ENCODE measurements at places on chromosomes 6 and 20.

GRCh38 chr20:3459881-3460307 is 10.9 kb upstream of the ATRN start:
- no peak for DNase-seq

- no peak for DNase-seq
These were observed 129.2 kb downstream of the TMEM242 start for GRCh38 chr6:157194110-157194509.

GRCh38 chr6:117985916-117986315 is 78.9 kb downstream of the SLC35F1 start:
- DNase-seq, result no peak

GRCh38 chr6:88641178-88641903 is 322.1 kb downstream of the RNGTT start:
- no peak for DNase-seq

GRCh38 chr6:128350416-128351254 is 169.8 kb downstream of the PTPRK start:
- DNase-seq, result no peak

GRCh38 chr6:107853230-107853629 is 29.1 kb upstream of the SCML4 start:
- no peak for DNase-seq

GRCh38 chr6:6972456-6972855 is 135.3 kb upstream of the RREB1 start:
- DNase-seq, result no peak

DNA sequence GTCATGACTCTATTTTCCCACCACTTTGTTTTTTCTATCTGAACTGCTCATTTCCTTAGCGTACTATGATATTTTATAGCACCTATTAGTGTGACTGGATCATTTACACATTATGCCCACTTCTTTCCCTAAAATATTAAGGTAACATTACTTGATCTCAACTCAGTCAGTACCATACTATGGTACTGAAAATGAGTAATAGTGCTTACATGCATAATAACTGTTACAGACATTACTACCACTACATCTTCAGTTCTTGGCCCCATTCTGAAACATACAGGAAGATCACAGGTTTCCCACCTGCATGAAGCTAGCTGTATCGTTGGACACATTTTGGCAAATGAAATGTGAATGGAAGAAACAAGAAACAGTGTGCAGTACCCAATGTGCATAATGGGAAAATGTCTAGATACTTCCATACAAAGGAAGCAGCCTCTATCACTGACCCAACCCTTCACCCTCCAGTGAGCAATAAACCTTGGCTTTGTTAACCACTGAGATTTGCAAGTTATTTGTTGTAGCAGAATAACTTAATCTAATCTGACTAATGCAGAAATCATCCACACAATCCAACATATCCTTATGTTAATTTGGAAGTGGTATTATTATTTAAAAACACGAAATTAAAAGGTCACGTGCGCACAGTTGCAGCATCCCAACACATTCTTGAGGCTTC is 108.6 kb upstream of the DOK5 start:
- no peak for DNase-seq

- no peak for DNase-seq
These were observed 34.1 kb upstream of the CD93 start for GRCh38 chr20:23120261-23120660.

DNA sequence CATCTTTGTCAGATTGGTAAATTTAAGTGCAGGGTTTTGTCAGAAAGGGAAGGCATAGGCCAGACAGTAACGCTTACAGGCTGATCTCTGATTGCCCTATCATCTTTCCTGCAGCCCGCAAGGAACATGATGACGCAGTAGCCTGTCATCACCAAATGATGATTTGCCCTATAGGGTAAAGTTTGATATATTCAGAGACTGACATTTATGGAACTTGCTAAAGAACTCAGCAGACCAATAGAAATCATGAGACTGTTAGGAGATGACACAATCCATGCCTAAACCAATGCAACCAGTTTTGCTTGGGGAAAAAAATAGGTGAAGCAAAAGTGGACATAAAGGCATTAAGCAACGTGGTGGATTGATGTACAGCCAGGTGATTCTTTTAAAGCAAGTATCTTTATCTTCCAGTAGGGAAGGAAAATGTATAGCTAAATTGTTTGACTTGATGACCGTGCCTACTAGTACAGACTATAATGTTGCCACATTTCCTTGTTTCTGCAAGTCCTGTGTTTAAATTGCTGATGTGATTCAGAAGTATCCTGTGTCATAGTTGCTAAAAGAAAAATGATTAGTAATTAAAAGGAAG is 2.4 kb downstream of the NUS1 start:
- no peak for DNase-seq

- DNase-seq, result no peak
These were observed 5.8 kb downstream of the AURKA start for GRCh38 chr20:56386219-56386618.

DNA sequence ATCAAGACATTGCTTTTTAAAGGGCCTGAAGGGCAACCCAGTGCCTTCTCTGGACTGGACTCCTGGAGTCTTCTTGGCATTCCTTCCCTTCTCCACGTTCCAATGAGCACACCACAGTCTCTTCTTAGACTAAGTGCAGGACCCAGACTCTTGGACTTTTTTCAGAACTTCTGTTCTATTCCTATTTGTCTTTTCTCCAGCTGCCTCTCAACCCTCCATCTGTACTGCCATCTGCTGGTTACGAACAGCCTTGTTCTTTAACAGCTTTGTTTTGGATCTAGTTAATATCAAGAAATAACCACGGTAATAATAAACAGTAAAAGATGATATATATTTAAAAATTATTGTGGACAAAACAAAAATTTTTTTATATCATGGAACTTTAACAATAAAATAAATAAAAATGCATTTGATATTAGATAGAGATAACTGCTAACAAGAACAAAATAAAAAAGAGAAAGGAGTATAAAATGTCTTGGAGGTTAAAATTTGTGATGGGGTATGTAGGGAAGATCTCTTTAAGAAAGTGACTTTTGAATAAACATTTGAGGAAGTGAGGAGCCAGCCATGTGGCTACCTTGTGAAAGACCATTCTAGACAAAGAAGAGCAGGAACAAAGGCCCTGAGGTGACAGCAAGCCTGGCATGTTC is 105.1 kb upstream of the HCRTR2 start:
- no peak for DNase-seq

DNA sequence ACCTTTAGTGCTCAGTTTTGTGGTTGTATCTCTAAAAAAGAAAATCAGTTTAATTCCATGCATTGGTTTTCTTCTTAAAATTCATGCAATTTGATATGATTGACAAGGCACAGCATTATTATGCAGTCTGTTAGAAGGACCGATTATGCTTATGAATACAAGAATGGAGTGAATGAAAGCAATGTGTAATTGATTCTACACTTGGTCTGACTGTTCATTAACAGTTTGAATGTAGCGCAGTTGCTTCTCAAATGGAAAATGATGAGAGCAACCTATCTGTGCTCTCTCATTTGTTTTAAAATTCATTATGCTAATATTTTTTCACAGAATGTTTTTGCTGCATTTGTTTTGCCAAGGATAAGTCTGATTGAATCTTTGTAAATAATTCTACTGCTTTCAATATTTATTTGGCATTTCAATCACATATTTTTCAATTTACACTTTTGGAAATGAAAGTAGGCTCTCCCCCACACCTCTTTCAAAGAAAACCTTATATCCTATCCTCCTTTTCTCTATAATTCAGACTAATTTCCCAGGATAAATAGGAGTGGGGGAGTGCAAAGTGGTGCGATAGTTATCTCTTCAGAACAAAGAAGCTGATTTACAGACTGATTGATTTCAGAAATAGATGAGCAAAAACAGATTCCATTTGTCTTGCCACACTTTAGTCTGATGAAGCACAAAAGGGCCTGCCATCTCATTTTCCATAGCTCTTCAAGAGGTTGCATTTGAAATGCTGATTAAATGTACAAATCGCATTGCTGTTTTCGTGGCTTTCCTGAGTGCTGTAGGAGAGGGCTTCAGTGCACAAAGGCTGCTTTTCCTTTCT is 885.3 kb upstream of the FLRT3 start:
- DNase-seq, result no peak

GRCh38 chr6:26659042-26659999 is at the start of gene ZNF322:
Gene ZNF322, minus strand, starts transcription at chr6:26659746. Its CDS starts 21,193 bp downstream, at chr6:26638553.
- DNase-seq, result peak; percentile 83

DNA sequence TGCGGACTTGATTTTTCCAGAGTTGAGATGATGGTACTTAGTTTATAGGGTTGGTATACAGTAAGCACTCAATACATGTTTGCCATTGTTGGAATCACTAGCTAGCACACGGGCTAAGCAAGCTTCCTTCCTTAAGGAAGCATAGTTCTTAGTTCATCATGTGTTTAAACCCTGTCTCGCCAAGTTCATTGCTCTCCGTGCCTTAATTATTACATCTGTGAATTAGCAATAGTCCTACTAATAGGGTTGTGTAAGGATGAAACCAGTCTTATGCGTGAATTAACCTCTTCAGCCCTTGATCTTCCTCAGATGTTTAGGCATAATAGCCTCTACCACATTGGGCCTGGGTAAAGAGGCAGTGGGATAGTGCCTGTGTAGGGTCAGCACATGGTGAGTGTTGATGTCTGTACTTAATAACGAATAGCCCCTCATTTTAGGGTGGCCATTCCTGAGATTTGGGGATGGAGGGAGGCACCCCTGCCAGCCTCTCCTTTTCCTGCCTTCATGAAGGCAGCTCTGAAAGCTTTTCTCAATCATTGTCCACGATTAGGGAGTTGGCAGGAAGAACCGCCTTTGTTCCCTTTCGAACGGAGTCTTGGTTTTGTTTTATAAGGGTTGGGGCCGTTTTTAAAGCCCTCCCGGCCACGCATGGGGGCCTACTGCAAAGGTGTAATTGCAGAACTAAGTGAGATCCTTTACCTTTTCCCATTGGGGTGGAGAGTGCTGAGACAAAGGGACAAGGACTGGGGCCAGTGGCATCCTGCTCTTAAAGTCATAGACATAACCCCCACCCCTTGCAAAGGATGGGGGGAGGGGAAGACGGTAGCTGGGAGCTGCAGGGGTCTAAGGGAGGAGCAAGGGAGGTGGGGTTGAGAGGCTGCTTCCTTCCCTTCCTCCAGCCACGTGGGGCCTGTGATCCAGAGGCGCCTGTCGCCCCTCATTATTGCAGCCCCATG is 2.1 kb downstream of the DNMT3B start:
- DNase-seq, result no peak

DNA sequence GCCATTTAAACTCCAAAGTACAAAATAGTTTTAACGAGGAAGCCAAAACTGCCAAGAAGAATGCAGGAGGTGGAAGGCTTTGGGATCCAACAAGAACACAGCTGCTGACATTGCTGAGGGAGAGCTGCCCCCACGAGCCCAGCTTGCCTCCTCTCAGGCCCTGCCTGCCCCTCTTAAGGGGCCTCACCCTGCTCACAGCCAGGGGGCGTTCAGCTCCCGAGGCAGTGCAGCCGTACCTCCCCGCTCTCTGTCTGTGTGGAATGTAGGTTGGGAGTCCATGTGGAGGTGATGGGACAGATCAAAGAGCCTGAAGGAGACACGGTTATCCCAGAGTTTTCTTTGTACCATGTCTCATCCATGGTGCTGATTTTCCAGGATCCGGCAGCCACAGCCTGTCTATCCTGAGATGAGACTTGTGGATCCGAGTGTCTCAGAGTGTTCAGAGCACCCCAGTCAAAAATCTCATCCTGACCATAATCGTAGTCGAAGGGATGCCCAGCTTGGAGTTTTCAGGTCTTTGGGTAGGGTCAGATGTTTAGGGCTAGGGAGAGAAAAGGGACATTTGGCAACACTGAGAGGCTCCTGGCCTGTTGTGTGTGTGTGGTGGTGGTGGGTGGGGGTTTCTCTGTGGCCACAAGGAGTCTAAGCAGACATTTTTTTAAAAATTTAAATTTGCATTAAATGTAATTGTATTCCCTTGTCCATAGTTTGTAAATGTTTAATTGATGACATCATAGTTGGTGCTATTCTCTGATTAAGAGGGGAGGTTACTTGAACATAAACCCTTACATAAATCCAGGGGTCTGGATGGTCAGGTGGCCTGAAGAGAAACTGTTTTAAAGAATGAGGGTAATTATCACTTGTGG is 111.4 kb upstream of the CLDN20 start:
- peak; percentile 6 for DNase-seq

DNA sequence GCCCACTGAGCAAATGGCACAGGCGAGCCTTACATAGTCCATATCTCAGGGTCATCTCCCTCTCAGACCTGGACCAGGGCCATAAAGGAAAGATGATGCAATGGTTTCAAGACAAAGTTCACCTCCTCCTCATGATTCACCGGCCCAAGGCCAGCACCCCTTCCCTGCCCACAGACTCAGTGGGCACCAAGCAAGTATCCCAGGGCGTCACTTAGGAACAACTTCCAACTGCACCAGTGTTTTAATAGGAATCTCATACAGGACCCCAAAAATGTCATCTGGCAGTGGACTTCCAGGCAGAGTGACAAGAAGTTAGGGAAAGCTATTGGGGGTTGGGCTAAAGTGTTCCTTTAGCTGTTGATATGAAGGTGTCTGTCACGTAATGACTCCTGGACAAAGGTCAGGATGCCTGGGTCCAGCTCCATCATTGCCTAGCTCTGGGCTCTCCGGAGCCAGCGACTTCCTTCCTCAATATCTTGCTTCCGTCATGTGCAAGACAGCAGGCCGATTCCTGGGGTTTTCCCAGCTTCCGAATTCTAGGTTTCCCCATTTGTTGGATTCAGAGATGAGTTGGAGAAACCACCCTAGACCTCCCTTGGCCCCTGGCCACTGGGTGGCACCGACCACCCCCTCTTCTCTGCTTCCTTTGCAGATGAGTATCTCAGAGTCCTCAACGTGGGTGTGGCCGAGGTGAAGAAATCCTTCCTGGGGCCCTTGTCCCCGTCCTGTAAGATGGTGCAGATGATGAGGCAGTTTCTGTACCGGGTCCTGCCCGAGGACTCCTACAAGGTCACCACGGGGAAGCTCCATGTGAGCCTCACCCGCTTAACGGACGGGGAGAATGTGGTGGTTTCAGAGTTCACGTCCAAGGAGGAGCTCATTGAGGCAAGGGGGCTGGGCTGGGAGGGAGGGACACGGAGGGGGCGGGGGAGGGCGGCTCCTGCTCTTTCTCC is 21.1 kb downstream of the PNPLA1 start:
- no peak for DNase-seq

GRCh38 chr6:9623985-9624384 is 790.9 kb downstream of the TFAP2A start:
- no peak for DNase-seq

- no peak for DNase-seq
These were observed 374.4 kb downstream of the UTRN start for GRCh38 chr6:144659202-144660182.

DNA sequence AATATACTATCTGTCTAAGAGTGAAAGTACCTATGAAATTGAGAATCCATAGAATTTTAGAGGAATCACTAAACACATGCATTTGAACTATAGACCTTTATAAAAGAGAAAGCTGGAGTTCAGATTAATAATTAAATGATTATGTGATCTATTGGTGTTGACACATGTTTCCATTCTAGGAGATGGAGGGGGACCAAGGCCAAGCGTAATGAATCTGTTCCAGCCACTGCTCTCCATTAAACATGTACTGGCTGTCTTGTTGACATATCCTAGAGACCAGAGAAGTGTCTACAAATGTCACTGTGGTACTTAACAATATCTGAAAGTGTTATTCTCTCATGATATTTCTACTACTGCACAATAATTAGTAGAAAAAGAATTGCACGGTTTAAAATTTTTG is 432.4 kb downstream of the BMP2 start:
- DNase-seq, result no peak
